ENCODE measurements at places on chromosomes 12 and 14.

DNA sequence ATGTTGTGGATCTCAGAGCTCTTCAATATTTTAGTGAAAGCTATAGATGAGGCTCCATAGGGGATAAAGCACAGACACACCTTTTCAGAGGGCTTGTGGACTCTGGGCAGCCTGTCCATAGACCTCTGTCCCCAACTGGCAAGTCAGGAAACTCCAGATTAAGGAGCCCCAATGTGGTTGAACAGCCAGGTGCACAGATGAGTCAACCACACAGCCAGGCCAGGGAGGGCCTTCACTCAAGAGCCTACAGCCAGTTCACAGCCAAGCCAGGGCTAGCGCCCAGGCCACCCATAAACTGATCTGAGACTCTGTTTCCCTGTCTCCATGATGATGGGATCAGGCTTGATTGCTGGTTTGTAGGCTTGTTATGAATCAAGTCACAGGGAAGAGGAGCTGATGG, 1.0 kb upstream of the BDKRB2 start:
- no peak for DNase-seq

DNA sequence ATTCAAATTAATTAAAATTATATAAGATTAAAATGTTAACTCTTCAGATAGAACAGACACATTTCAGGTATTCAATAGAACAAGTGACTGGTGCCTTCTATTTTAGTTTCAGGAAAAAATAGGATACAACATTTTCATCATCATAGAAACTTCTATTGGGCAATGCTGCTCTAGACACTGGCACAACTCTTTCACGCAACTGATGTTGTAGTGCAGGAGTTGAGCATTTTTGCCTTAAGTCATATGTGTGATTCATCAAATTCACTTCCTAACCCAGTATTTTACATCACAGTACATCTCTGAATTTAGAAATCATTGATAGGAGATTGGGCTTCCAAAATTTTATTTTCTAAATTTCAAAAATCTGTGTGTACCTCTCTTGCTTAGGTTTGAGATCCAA, 215.4 kb upstream of the DIO2 start:
- DNase-seq: no peak

DNA sequence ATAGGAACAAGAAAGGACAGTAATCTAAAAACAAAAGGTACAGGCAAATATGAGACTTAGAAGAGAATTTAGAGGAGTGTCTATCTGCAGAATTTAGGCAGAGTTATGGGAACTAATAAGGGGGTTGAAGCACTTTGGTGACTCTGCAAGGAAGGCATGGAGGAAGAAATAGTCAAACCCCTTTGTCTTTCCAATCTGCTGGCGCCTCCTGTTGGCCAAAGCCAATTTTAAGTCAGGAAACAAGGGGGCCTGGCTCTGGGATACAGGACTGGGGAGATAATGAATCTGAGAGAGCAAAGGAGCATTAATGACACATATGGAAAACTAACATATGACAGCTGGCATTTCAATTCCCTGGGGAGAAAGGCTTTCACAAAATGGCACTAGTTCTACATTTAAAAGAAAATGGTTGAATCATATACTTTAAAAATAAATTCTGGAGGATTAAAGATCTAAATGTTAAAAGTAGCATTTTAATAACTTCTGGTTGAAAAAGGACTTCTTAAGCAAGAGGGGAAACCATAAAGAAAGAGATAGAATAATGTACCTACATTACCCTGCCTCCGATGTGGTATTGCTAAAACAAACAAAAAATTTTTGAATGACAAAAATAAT, 48.5 kb upstream of the CSRP2 start:
- no peak for DNase-seq

GRCh38 chr12:68231229-68231628, 5.6 kb upstream of the IL26 start:
- DNase-seq: no peak

- no peak for DNase-seq
Measured at GRCh38 chr12:88870000-88870737, 289.9 kb upstream of the KITLG start.

DNA sequence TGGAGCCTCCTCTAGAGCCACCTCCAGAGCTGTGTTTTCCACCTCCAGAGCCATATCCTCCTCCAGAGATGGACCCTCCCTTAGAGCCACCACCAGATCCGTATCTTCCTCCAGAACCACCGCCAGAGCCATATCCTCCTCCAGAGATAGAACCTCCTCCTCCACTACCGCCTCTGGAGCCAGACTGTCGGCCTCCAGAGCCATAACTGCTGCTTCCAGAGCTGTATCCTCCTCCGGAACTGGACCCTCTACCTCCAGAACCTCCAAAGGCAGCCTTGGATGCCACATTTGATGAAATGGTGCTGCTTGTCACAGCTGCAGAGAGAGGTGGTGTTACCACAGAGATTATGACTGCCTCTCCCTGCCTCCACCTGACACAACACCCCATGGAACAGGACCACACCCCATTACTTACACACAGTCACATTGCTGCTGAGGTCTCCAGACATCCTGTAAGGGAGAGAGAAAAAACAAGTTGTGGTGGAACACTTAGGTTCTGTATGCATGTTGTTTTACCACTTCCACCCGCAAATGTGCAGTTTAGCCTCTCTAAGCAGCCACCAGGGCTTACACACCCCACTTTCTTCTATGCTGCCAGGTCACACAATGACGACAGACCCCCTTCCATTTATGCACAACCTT, 6.8 kb downstream of the KRT2 start:
- DNase-seq: peak; percentile 82

DNA sequence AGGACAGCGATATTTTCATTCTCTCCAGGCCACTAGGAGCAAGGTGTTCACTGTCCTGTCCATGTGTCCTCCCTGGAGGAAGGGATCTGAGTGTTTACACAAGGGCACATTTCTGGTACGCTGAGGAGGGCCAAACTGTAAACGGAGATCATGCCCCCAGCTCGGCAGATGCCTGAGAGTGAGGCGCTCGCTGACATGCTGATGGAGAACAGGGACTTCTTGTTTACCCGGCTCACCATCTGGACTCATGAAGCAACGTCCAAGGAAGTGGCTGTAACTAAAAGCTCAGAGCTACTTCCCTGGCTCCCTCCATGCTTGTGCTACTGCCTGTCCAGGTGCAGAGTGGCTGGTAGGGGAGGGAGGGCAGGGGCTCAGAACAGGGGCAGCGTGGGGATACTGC, 43.4 kb upstream of the KCNA1 start:
- no peak for DNase-seq

GRCh38 chr12:51836041-51836826, 12.3 kb downstream of the FIGNL2 start:
- no peak for DNase-seq

GRCh38 chr14:100531152-100532121, 55.8 kb downstream of the BEGAIN start:
- DNase-seq: no peak

GRCh38 chr12:33116284-33116683, 219.7 kb upstream of the PKP2 start:
- no peak for DNase-seq

- DNase-seq: no peak
Measured at GRCh38 chr14:70073924-70074566, 114.7 kb downstream of the SLC8A3 start.

GRCh38 chr12:131644481-131644880, 66.4 kb upstream of the SFSWAP start:
- no peak for DNase-seq

- no peak for DNase-seq
Measured at GRCh38 chr14:23070262-23071129, 13.2 kb upstream of the CDH24 start.

DNA sequence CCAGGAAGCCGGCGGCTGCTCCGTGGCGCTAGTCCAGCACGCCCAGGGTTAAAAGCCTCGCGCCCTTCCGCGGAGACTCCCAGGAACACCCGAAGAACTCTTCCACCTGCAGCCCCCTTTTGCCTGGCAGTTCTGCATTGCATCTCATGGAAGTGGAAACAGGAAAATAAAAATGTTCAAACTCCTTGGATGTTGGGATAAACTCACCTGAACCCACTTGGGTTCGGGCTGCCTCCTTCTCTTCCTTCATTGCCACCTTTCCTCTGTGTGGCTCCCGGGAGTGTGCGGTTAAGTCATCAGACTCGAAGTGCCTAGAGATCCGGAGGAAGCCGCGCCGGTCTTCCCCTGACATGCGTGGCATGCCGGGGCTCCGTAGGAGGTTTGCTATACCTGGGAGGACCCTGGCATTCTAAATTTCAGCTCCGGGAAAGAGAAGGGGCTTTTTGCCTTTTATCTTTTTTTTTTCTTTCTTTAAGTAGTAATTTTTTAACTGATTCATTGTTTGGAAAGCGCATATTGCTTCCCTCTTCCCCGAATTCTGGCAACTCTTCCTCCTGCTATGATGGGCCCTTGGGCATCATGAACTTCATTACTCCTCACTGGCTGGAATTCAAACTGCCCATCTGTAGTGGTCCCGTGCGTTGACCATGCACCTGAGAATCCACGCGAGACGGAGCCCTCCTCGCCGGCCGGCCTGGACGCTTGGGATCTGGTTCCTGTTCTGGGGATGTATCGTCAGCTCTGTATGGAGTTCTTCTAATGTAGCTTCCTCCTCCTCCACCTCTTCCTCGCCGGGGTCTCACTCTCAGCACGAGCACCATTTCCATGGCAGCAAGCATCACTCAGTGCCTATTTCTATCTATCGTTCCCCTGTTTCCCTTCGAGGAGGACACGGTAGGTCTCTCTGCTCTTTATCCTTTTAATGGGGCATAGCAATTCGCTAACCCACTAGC, 931.4 kb downstream of the DIO2 start:
- no peak for DNase-seq

DNA sequence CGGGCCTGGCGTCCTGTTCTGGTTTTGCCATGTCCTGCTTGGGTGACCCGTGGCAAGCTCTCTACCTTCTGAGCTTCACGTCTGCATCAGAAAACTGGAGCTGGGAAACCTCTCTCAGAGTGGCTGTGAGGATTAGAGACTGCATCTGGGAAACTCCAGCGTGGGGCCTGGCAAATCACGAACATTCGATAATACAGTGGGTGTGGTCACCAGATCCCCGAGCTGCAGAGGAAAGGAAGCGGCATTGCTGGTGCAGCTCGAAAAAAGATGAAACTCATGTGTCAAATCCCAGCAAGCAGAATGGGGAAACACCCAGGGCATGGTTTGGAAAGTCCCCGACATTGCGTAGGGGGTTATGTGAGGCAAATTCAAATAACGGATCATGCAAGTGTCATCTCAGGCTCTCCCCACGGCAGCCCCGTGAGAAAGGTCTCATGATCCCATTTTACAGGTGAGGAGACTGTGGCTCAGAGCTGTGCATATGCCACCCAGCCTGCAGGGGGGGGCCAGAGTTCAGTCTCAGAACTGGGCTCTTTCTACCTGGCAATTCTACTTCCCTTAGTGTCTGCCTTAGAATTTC, 98.1 kb upstream of the VRK1 start:
- DNase-seq: no peak

DNA sequence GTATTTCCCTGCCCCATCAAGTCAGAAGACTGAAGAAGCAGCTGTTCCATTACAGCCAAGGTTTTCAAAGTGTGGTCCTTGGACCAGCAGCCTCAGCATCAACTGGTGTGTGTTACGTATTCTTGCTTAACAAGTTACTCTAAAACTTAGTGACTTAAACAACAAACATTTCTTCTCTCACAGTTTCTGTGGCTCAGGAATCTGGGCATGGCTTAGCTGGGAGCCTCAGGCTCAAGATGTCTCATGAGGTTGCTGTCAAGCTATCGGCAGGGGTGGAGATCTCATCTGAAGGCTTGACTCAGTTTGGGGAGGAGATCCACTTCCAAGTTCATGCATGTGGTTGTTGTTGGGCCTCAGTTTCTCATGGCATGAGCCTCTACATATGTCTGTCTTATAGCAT, 174.5 kb downstream of the KTN1 start:
- DNase-seq: no peak

DNA sequence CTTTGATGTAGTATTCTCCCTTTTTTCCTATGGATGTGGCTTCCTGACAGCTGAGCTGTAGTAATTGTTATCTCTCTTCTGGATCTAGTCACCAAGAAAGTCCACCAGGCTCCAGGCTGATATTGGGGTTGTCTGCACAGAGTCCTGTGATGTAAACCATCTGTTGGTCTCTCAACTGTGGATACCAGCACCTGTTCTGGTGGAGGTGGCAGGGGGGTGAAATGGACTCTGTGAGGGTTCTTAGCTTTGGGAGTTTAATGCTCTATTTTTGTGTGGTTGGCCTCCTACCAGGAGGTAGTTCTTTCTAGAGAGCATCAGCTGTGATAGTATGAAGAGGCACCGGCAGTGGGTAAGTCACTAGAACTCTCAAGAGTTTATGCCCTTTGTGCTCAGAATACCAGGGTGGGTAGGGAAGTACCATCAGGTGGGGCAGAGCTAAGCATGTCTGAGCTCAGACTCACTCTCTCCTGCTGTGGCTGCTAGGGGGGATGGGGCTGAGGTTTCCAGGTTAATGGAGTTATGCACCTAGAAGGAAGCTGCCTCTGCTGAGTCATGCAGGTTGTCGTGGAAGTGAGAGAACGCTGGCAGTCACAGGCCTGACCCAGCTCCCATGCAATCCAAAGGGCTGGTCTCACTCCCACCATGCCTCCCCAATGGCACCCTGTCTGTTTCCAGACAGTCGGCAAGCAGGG, 3.0 kb upstream of the TAS2R14 start:
- DNase-seq: no peak

DNA sequence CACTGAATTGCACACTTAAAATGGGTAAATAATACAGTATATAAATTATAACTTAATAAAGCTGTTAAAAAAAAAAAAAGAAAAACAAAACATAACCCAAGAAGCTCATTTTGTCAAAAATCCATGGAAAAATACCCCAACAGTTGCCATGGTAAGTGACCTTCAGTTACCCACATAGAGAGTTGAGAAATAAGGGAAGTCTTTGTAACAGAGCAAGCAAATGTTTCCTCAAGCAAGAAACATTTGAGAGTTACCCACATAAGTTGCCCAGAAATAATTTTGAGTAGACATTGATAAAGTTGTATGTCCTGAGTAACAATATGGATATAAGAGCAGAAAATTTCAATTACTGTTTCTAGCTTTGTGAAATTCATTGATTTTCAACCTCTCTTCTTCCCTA, 227.4 kb downstream of the CCDC59 start:
- DNase-seq: no peak

DNA sequence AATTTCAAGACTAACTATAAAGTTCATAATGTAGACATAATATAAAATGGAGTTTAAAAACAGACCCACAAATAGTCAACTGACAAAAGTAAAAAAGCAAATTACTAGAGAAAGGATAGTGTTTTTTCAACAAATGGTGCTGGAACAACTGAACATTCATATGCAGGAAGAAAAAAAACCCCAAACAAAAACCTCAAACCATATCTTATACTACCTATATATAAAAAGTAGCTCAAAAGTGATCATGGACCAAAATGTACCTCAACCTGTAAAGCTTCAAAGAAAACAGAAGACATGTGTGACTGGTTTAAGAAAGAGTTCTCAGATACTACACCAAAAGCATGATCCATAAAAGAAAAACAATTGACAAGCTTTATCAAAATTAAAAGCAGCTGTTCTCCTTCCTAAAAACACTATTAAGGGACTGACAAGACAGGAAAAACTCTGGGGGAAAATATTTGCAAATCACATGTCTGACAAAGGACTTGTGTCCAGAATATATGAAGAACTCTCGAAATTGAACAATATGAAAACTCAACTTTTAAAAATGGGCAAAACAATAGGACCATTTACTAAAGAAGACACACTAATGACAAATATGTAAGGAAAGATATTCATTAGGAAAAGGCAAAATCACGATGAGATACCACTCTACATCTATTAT, 22.7 kb upstream of the ARID4A start:
- DNase-seq: no peak

- no peak for DNase-seq
Measured at GRCh38 chr12:98351784-98352183, 163.6 kb upstream of the TMPO start.
